ENCODE measurements at places on chromosomes 3 and 15. TPM values are rescaled to one million over a fixed set of nuclear protein-coding genes. Genes with fewer than 3 reads are reported as not detected.

DNA sequence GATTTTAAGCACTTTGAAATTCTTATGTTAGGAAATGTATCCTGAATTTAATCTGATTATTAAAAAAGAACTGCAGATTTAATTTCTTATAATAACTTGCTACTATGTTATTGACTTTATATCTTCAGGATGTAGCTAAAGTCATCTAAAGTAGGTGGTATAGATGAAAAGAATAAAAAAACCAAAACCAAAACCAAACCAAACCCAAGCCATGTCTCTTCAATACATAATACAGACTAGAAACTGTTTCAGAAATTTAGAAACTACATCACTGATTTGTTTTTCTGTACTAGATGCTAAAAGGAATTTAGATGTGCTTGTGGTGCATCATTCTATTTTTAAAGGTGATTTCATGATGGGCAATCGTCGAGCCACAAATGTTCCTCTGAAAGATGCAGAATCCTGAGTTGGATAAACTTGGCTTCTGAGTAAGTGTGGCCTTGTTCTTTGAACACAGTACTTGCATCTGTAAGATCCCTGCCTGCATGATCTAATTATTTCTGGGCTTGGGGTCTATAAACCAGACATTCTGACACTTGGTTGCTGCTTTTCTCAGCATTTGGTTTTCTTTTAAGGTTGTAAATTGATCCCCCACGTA is 287.1 kb upstream of the SUCLG2 start:
- no peak for DNase-seq

DNA sequence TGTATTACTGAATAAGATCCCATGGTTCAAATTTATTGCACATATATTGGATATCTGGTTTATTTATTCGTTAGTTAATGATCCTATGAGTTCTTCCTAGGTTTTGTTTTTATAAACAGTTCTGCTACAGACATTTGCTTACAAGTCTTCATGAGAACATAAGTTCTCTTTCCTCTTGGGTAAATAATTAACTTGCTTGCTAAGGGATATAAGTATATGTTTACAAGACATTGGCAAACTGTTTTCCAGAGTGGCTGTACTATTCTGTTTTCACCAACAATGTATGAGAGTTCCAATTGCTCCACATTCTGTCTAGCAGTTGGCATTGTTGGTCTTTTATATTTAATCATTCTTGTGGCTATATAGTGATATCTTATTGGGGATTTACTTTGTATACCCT is 341.8 kb upstream of the GBE1 start:
- no peak for DNase-seq

The FSTL1 gene
- 45.6 TPM for total RNA-seq

- no peak for DNase-seq
Measured at GRCh38 chr3:112811131-112811884, 35.4 kb downstream of the CD200R1L start.

Measured in bronchial epithelial cell (primary cell).